Fibroblast of skin of right quadriceps (primary cell): ENCODE measurements at places on chromosomes 6 and 20.

- DNase-seq = no peak
Measured at GRCh38 chr6:125991653-125992052, 5.3 kb downstream of the TRMT11 start.

- no peak for DNase-seq
Measured at GRCh38 chr6:158071121-158072082, 89.7 kb downstream of the SYNJ2 start.

DNA sequence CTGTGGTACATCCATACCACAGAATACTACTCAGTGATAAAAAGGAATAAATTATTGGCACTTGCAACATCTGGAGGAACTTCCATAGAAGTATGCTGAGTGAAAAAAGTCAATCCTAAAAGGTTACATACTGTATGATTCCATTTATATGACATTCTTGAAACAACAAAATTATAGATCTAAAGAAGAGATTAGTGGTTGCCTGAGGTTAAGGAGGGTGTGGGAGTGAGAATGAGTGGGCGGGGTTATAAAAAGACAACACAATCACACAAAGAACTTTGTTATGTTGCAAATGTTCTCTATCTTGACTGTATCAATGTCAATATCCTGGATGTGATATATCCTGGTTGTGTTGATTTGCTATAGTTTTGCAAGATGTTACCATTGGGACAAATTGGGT is 21.2 kb downstream of the SNRPB start:
- no peak for DNase-seq

DNA sequence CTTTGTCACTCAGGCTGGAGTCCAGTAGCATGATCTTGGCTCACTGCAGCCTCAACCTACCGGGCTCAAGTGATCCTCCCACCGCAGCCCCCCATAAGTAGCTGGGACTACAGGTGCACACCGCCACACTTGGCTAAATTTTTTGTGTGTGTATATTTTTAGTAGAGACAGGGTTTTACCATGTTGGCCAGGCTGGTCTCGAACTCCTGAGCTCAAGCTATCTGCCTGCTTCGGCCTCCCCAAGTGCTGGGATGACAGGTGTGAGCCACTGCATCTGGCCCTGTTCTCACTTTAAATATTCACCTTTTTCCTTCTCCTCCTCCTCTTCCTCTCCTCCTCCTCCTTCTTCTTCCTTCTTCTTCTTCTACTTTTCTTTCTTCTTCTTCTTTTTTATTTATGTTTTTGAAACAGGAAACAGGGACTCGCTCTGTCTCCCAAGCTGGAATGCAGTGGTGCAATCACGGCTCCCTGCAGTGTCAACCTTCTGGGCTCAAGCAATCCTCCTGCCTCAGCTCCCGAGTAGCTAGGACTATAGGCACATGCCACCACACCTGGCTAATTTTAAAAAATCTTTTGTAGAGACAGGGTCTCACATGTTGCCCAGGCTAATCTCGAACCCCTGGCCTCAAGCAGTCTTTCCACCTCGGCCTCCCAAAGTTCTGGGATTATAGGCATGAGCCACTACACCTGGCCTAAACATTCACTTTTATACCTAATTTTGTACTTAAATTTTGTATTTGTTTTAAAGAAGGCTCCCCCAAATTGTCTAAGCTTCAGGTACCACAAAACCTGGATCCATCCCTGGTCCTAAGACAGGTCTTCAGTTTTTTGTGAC is 47.2 kb upstream of the NCOA3 start:
- no peak for DNase-seq

DNA sequence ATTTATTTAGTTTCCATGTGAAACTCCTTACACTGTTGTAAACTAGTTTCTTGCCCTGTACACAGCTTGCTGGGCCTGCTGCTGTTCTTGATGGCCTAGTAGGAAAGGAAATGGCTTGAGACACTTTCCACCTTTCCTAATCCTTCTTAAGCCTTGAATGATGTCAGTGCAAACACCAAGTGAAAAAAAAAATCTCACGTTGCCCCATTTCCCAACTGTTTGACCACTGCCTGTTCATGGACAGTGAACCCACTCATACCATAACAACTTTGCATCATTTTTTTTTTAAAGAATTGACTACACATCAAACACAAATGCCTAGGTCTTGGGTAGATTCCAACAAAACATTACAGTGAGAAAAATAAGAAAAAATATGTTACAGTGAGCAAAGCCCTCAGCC is 653.6 kb upstream of the FLRT3 start:
- DNase-seq = peak; percentile 27

DNA sequence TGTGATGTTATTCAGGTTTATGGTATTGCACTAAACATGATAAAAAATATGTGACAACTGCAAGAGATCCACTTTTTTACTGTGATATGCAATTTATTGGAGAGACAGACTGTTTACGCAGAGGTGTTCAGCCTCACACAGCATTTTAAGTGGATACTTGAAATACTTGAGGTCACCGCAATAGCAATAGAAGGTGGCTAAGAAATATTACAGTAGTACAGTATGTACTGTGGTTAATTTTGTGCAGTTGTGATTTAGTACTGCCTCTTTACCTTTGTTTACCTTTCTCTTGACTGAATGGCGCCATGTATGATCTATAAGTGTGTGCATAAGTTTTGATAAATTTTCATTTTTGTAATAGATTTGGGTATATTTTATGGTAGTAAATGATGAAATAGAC is 17.4 kb downstream of the MACROD2 start:
- DNase-seq = no peak

DNA sequence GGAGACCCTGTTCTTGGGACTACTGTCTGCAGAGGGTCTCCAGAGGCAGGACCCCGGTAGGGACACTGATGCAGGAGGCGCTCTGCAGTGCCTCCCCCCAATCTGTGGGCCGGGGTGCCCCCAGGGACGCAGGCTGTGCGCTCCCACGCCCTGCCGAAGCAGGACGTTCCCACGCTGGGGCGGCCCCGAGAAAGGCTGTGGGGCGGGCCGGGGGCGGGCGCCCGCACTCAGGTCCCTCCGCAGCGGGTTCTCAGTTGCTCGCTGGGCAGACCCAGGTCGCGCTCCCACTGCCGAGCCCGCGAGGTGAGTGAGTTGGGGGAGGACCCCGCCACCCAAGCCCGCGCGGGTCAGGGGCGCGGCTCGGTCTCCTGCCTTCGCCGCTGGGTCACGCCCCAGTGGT is at the start of gene COX4I2:
TSS of gene COX4I2 (plus strand) at position 253 of the 400 bp plus-strand sequence. CDS start 1,106 bp downstream, outside the sequence.
- DNase-seq = no peak

DNA sequence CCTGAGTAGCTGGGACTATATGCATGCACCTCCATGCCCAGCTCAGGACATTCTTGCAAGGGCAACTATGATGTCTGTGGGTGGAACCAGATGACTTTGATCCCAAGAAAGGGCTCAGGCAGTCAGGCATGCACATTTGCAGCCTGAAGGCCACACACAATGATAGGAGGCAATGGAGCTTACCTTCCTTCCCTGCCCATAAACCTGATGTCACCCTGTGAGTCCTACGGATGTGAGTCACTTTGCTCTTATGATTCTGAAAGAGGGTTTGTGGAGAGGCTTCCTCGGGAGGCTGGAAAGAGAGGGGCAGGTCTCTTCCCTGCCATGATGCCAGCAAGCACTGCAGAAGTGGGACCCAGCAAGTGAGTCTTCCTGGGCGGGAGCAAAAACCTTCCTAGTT is 202.4 kb downstream of the LY86 start:
- DNase-seq = no peak

- peak; percentile 87 for DNase-seq
Measured at GRCh38 chr20:8527998-8528723, 396.1 kb downstream of the PLCB1 start.

DNA sequence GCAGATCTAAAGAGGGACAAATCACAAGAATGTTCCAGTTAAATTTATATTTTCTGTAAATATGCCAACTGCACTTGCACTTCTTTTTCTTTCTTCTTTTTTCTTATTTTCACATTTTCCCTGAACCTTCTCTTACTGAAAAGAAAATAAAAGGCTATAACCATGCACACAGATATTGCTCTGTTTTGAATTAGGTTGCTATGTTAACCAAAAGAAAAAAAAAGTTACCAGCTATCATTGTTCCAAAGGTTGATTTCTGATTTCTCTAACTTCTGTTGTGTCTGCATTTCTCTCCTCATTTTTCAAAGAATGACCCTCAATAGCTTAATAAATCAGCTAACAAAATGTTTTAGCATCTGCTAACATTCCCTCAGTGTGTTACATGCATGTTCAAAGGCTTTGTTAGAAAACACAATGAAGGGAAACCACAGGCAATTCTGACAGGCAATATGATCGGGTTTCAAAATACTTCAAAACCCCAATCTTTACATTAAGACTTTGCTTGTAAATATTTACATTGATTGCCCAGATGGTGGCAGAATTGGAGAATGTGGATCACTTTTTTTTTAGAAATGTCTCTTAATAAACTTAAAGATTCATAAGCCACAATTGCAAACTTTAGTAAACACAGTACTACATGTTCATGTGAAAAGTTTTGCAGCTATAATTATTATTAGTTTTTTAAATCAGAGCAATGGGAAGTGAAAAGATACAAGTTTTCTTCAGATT is 928.3 kb upstream of the FLRT3 start:
- DNase-seq = peak; percentile 8

DNA sequence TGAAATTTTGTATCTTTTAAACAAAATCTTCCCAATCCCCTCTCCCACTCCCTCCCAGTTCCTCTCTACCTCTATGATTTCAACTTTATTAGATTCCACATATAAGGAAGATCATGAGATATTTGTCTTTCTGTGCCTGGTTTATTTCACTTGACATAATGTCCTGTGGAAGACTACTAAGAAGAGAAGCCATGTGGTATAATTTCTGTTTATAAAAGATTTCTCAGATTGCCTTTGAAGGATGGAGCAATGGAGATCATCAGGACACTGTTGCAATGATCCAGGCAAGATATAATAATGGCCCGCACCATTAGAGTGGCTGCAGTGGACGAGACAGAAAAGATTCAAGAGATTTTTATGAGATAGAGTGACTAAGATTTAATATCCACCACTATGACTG is 13.1 kb downstream of the NRSN1 start:
- DNase-seq = no peak

DNA sequence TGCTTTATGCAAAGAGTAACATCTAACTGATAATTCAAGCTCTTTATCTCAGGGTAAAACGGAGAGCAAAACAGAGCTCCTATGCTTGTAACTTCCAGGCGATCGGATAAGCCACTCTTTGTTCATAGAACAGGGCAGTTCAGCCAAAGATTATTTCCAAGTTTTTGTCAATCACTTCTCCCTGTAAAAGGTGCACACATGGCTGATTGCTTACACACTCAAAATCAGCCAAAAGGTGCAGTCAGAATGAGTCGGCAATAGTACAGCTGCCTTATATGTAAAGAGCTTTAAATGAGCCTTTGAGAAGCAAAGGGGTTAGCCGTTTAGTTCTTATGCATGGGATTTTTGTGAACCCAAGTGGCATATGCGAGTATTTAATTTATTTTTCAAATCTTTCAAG is 449.6 kb upstream of the POU3F2 start:
- no peak for DNase-seq

DNA sequence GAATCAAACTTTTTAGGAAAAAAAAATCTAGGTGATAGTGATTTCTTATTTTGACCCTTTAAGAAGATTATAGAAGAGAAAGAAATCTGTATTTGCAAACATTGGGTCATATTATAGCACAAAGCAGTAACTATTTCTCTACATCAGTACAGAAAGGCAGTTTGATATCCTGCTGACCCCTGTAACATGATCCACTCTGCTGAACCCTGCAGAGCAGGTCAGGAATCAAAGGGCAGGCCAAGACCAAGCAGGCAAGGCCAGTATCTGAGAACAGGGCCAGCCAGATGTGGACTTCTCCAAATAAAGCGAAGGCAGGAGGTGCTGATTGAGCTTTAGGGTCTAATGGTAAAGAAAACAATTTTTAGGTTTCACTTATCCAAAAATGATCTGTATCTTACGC is 239.4 kb downstream of the PTPRK start:
- no peak for DNase-seq

DNA sequence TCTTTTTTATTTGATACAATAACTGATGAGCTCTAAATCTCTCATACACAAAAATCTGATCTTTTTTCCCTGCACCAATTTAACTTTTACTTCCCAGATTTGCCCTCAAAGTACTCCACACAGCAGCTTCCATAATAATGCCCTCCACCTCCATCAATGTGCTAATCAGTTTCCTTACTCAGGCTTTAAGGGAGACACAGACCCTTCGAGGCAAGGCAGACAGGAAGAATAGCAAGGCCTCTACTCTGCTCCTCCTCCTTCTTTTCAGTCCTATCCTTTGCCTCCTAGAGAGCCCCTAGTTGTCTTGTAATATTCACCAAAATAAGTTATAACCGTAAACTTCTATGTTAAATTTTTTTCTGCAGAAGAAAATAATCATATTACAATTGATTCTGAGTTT is 444.9 kb upstream of the RNF217 start:
- no peak for DNase-seq

- DNase-seq = peak; percentile 32
Measured at GRCh38 chr6:45472382-45472781, 94.6 kb upstream of the SUPT3H start.

DNA sequence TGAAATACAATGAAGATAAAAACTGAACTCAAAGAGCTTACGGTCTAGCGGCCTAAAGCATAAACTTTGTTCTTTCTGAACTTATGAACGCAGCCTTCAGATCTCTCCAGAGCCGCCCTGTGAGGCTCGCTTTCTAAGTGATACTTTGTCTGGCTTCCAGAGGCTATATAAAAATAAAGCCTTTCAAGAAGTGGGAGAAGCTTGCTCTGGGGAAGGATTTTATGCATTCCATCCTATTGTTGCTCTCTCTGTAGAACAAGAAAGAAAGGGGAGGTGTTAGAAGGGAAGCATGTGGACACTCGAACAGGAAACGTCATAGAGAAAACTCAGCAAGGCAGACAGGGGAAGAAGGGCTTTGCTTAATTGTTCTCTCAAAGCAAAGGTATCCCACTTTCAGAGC is 77.0 kb downstream of the TBX18 start:
- DNase-seq = peak; percentile 34

GRCh38 chr6:105321207-105321606 is 81.7 kb downstream of the PREP start:
- no peak for DNase-seq

DNA sequence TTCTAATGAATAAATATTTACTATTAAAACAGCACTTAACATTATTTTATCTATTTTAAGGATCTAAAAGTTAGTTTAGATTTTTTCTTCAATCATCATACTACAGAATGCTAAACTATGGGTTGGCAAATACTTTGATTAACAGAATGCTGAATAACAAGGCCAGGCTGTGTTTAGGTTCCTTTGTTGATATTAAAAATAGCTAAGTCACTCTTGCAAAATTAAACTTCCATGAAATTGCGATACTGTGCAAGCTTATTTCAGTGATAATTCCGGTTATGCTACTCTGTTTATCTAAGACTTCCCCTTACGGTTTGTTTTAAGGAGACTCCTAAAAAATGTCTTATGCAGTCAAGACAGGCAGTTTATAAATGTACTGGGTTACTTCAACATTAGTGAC is 2.8 kb downstream of the RNF24 start:
- peak; percentile 28 for DNase-seq

DNA sequence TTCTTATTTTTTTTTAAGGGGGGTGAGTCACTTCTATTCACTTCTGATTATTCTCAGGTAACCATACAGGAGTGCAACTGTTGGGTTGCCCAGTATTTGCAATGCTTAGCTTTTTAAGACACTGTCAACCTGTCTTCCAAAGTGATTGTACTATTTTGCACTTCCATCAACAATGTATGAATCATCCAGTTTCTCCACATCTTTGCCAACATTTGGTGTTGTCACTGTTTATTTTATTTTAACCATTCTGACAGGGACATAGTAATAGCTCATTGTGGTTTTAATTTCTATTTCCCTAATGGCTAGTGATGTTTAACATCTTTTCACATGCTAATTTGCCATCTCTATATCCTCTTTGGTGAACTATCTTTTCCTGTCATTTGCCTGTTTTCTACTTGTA is 1.4 kb upstream of the SLC13A3 start:
- DNase-seq = no peak

- DNase-seq = peak; percentile 72
Measured at GRCh38 chr6:150373260-150373701, 4.5 kb downstream of the IYD start.
